Activated effector memory CD4-positive, alpha-beta T cell treated with Interleukin-2 at 50 U/mL for 16 hours (primary cell): ENCODE measurements at places on chromosomes 5 and 9.

- DNase-seq, result no peak
Measured at GRCh38 chr5:124866355-124867136, 120.1 kb upstream of the ZNF608 start.

DNA sequence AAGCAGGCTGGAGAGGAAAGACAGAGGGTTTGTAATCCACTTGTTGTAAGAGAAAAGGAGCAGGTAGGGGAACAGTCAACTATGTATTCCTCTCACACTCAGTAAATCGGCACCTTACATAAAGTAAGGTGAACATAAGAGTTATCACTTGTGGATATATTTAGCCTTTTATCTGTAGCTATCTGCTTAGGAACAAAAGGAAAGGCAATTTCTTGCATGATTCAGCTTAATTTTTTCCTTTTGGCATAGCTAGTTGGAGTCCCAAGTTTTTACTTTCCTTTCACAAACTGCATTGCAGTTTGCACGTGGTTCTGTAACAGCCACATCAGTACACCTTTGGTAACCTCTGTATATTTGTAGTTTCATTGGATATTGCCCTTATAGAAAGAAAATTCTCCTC is 250.9 kb upstream of the PIK3R1 start:
- no peak for DNase-seq

GRCh38 chr9:35711501-35712428 is 20.2 kb downstream of the TLN1 start:
- no peak for DNase-seq

- DNase-seq, result no peak
Measured at GRCh38 chr9:20044686-20045085, 255.8 kb upstream of the SLC24A2 start.

- no peak for DNase-seq
Measured at GRCh38 chr5:80054682-80055081, 19.5 kb downstream of the THBS4 start.
